ENCODE measurements at places on chromosomes 16 and 17.

GRCh38 chr17:27846042-27846655 lies 45.8 kb upstream of the NOS2 start:
- H3K4me3 ChIP-seq = peak overlapping the region; percentile 23
- H3K4me1 ChIP-seq = peaks cover 13% of the 10 kb centered on the region
- H3K36me3 ChIP-seq = no peaks in the 10 kb centered on the region

GRCh38 chr16:72978212-72978611 lies 69.7 kb downstream of the ZFHX3 start:
- no peaks in the 10 kb centered on the region for H3K36me3 ChIP-seq
- no peak overlapping the region for H3K4me3 ChIP-seq
- H3K27ac ChIP-seq = no peak overlapping the region
- H3K27me3 ChIP-seq = no peaks in the 10 kb centered on the region

DNA sequence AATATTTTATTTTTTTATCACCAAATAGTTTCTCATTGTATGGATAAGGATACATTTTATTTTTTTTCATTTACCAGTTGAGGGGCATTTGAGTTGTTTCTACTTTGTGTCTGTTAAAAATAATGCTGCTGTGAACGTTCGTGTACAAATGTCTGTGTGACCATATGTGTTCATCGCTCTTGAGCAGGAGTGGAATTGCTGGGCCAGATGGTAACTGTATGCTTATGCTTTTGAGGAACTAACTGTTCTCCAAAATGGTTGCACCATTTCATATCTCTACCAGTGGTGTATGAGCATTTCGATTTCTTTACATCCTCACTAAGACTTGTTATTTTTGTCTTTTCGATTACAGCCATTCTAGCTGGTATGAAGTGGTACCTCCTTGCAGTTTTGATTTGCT lies 212.5 kb upstream of the N4BP1 start:
- DNase-seq = no peak
- H3K27ac ChIP-seq = no peak overlapping the region
- no peaks in the 10 kb centered on the region for H3K36me3 ChIP-seq
- H3K4me1 ChIP-seq = no peaks in the 10 kb centered on the region
- no peak overlapping the region for H3K4me3 ChIP-seq
- no peaks in the 10 kb centered on the region for H3K27me3 ChIP-seq

- no peak overlapping the region for H3K27ac ChIP-seq
- no peaks in the 10 kb centered on the region for H3K4me1 ChIP-seq
- H3K36me3 ChIP-seq = no peaks in the 10 kb centered on the region
- no peak for DNase-seq
- no peaks in the 10 kb centered on the region for H3K27me3 ChIP-seq
Observed at GRCh38 chr17:55056526-55056925, 88.0 kb downstream of the STXBP4 start.

DNA sequence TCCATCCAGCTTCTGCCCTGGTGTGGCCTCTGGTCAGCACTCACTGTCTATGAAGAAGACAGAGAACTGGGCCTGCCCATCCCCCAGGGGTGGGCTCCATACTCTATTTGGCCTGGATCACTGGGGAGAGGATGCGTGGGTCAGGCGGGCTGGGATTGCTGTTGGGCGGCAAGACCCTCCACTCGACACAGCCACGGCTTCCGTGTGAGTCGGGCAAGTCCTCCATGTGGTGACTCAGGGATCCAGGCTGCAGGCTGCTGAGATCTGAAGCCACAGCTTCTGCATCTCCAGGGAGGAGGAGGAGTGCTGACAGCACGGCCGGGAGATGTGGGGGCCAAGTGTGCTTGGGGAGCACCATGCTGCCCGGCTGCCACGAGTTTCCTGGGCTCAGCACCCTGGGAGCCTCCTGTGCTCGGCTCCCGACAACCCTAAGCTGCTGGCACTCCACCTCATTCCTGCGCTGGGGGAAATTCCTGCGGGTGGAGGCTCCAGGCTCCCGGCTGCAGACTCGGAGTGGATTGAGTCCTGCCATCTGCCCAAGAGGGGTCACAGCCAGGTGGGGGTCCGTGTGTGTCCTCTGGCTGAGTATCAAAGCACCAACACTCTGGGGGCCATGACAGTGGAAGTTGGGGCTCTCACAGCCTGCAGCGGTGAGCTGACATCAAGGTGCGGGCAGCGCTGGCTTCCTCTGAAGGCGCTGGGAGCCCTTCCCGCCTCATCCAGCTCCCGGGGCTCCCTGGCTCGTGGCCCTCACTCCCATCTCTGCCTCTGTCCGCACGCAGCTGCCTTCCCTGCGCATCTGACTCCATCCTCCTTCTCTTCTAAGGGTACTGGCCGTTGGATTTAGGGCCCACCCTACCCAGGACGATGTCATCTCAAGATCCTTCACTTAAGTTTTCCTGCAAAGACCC lies 24.4 kb upstream of the CBFA2T3 start:
- no peak for DNase-seq
- no peak overlapping the region for H3K4me3 ChIP-seq
- no peak overlapping the region for H3K27ac ChIP-seq

DNA sequence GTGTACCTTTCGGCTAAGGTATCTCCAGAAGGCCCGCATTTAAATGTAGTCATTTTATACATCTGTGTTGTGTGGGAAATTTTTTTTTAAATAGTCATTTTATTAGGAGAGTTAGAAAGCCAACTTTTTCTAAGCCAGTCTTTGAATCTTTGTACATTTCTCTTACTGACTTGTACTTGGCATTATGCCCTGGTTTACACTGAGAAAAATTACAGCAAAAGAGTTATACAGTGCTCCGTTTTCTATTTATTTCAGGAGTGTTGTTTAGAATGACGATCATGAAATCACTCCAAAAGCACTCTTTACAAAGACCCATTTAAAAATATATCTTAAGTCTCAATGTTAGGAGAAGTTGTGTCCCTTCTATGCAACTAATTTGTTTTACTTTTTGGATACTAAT lies 91.8 kb downstream of the CYB561 start:
- H3K27ac ChIP-seq = no peak overlapping the region
- no peak for DNase-seq
- no peaks in the 10 kb centered on the region for H3K36me3 ChIP-seq
- no peaks in the 10 kb centered on the region for H3K27me3 ChIP-seq
- H3K4me3 ChIP-seq = no peak overlapping the region
- H3K4me1 ChIP-seq = no peaks in the 10 kb centered on the region

GRCh38 chr17:7712111-7712771 lies 5.3 kb upstream of the DNAH2 start:
- peaks cover 16% of the 10 kb centered on the region for H3K4me1 ChIP-seq
- H3K4me3 ChIP-seq = no peak overlapping the region
- no peaks in the 10 kb centered on the region for H3K36me3 ChIP-seq
- no peak for DNase-seq

- no peak for DNase-seq
- H3K36me3 ChIP-seq = no peaks in the 10 kb centered on the region
- H3K4me1 ChIP-seq = peaks cover 52% of the 10 kb centered on the region
- no peaks in the 10 kb centered on the region for H3K27me3 ChIP-seq
- H3K27ac ChIP-seq = peak overlapping the region; percentile 7
- peak overlapping the region; percentile 7 for H3K4me3 ChIP-seq
Observed at GRCh38 chr17:77182205-77183172, 41.7 kb downstream of the SEC14L1 start.

- H3K27me3 ChIP-seq = peaks cover 7% of the 10 kb centered on the region
- H3K4me1 ChIP-seq = peaks cover 14% of the 10 kb centered on the region
- H3K4me3 ChIP-seq = peak overlapping the region; percentile 65
- no peak for DNase-seq
Observed at GRCh38 chr17:20008242-20009051, 712 bp upstream of the SPECC1 start.

- no peaks in the 10 kb centered on the region for H3K4me1 ChIP-seq
- no peak overlapping the region for H3K27ac ChIP-seq
- no peaks in the 10 kb centered on the region for H3K27me3 ChIP-seq
- no peak overlapping the region for H3K4me3 ChIP-seq
Observed at GRCh38 chr17:69232650-69233049, 4.0 kb upstream of the ABCA10 start.

DNA sequence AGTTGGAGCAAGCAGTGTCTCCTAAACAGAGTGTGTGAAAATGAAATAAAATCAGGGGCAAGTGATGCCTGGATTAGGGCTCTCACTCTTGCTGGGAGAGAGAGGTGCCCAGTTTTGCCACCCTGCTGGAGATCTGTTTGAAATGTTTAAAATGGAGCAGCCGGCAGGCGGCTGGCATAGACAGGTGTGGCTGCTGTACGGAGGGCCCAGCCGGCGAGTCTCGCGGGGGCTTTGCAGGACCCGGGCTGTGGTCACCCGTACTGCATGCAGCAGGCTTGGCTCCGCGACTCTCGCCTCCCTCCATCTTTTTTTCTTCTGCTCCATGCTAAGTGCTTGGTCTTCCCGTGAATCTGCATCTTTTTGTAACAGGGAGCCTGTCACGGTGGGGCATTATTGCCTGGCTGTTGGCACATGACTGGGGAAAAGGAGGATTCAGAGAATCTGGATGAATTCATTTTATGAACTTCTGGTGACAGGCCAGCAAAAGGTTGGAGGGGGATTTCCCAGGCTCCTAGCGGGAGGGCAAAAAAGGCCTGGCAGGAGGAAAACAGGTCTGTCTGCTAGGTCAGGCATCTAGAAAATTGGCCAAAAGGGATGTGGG lies 1.8 kb downstream of the ZNRF1 start:
- peak overlapping the region; percentile 30 for H3K4me3 ChIP-seq
- H3K27me3 ChIP-seq = no peaks in the 10 kb centered on the region
- peak overlapping the region; percentile 49 for H3K27ac ChIP-seq

- DNase-seq = no peak
- H3K4me1 ChIP-seq = peaks cover 10% of the 10 kb centered on the region
- H3K36me3 ChIP-seq = peaks cover 46% of the 10 kb centered on the region
- no peak overlapping the region for H3K4me3 ChIP-seq
- no peaks in the 10 kb centered on the region for H3K27me3 ChIP-seq
Observed at GRCh38 chr17:19939993-19940721, 37.5 kb downstream of the AKAP10 start.
